ENCODE measurements at places on chromosomes 11 and 22. TPM values are rescaled to one million over a fixed set of nuclear protein-coding genes. Genes with fewer than 3 reads are reported as not detected.

- no peak for DNase-seq
Measured at GRCh38 chr11:72594493-72595291, 79.5 kb downstream of the PDE2A start.

DNA sequence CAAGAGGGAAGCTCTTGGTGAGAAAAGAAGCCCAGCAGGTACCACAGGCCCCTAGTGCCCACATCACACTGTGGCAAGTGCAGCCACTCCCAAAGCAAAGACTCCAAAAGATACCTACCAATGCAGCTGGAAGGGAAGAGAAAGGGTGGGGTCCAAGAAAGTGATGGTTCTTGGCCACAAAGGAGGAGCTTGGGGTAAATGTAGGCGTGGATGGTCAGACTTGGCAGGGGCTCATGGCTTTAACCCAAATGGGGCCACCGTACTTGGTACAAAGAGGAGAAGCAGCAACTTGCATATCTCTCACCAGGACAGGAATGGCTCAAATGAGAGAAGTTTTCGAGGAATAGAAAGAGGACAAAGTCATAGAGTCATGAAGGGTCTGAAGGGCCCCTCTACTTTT, 4.8 kb downstream of the MAP3K11 start:
- DNase-seq, result no peak

GRCh38 chr11:67281552-67282150, 7.5 kb upstream of the ANKRD13D start:
- DNase-seq, result no peak

DNA sequence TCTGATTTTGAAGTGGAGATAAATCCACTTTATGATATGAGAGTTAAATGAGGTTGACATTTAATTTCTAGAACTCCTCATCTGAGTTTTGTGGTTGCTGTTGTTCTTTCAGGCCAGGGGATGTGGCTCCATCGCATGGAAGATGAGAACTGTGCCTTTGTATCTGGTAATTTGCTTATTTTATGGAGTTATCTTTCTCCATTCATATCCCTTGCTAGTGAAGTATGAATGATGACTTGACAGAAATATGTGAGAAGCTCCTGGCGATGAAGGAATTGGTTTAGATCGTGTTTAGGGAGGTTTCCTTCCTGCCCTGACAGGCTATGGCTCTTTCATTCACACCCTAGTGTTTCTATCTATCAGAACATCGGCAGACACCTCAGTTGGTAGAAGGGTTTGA, 393.7 kb downstream of the ETS1 start:
- no peak for DNase-seq

DNA sequence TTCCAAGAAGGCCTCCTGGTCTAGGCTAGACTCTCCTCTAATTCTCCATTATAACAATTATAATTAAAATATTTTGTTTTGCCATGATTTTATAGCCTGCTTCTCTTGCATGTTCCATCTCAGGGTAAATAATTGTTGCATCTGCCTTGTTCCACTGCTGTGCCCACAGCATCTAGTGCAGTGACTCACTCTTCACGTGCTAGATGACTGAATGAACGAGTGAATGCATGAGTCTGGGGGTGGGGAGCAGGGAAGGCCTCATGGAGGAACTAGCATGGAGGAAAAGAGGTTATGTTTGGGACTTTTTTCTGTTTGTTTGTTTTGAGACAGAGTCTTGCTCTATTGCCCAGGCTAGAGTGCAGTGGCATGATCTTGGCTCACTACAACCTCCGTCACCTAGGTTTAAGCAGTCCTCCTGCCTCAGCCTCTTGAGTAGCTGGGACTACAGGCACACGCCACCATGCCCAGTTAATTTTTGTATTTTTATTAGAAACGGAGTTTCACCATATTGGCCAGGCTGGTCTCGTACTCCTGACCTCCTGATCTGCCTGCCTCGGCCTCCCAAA, 5.2 kb upstream of the OAF start:
- no peak for DNase-seq

GRCh38 chr22:48245196-48245485, 1482.7 kb downstream of the TBC1D22A start:
- no peak for DNase-seq

DNA sequence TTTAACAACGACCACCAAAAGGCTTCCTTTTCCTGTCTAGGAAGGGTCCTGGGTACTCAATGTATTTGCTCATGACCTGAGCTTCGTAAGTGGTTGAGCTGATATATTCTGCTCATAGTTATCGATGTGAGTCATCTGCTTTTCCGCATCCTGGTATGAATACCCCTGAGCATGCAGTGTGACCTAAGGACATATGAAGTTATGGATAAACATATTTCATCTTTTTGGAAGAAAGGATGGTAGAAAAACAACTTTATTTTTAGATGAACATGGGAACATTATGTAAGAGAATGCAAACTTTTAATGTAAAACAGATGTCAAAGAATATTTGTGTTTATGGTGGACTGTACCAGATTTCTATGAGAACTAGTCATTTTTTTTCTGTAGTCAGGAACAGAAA, 28.4 kb downstream of the TRPC6 start:
- DNase-seq, result no peak

DNA sequence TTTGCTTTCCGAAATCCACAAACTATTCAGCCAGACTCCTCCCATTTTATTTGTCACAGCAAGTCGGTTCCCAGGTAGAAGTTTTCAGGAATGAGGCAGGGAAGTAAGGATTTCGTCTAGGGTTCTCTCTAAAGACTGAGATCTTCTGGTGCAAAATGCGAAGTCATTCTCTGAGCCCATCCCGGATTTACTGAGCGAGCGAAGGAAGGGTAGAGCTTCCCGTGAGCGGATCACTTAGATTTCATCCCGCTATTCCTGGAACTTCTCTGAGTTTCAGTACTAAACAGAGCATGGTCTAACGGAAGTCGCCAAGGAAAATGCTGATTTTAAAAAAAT, 3.1 kb upstream of the CALCA start:
- no peak for DNase-seq

GRCh38 chr11:107789767-107790166, 68.8 kb downstream of the SLC35F2 start:
- no peak for DNase-seq

The AP1B1 gene
- 162 TPM for total RNA-seq

The SESN3 gene
- total RNA-seq, result 12.9 TPM

The IGF2 gene
- total RNA-seq, result not detected

The PAMR1 gene
- not detected for total RNA-seq

Measured in OCI-LY7 (cell line).